ENCODE measurements at places on chromosomes 5 and 9.

GRCh38 chr9:98193336-98193944 lies 1.0 kb upstream of the CORO2A start:
- no peak for DNase-seq

- no peak for DNase-seq
Measured at GRCh38 chr5:140588311-140589070, 23.9 kb downstream of the SLC35A4 start.

DNA sequence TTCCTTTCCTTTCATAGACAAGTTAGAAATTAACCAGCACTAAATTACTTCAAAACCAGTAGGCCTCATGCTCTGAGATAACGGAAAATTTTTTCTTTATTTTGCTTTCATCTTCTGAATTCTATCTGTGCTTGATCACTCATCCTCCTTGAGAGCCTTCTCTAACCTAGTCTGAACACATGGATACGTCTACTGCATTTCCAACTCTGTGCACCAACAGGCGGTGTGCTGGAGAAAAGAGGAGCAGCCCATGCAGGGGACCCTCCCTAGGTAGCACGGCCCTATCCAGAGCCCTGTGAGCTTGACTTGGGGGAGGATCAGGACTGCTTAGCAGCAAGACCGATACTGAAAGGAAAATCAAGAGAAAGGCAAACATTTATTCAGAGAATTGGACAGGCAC lies 149.8 kb downstream of the AUH start:
- no peak for DNase-seq

GRCh38 chr9:119792242-119792641 lies 423.0 kb upstream of the BRINP1 start:
- no peak for DNase-seq

GRCh38 chr9:124208571-124208970 lies 49.2 kb upstream of the NEK6 start:
- DNase-seq, result no peak

- DNase-seq, result peak; percentile 40
Measured at GRCh38 chr9:71741926-71742648, 26.2 kb downstream of the CEMIP2 start.

GRCh38 chr5:109691996-109692395 lies 2.3 kb downstream of the MAN2A1 start:
- DNase-seq, result no peak

GRCh38 chr5:57504357-57504756 lies 21.7 kb upstream of the ACTBL2 start:
- DNase-seq, result no peak

DNA sequence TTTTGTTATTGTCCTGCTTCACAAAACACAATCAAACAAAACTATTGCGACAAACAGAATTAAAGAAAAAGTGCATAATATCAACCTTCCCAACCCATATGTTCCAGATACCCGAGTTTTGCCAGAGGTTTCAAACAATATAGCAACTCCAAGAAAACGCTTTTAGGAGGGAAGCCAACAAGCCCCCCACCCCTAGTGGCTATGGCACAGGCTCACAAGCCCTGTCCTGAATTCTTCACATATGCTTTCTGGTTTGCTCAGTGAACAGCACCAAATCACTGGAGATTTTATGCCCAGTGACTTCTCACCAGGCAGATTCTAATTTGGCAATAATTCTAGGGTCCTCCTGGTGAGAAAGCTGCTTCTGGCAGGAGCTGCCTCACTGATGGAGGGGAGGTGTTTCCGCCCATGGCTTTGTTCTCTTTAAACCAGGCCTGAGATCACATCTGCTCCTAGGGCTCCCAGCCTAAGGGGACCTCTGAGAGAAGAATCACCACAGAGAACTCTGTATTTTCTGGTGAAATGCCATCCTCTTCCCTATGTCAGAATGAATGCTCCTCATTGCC lies 1982.4 kb downstream of the EFNA5 start:
- DNase-seq, result no peak

DNA sequence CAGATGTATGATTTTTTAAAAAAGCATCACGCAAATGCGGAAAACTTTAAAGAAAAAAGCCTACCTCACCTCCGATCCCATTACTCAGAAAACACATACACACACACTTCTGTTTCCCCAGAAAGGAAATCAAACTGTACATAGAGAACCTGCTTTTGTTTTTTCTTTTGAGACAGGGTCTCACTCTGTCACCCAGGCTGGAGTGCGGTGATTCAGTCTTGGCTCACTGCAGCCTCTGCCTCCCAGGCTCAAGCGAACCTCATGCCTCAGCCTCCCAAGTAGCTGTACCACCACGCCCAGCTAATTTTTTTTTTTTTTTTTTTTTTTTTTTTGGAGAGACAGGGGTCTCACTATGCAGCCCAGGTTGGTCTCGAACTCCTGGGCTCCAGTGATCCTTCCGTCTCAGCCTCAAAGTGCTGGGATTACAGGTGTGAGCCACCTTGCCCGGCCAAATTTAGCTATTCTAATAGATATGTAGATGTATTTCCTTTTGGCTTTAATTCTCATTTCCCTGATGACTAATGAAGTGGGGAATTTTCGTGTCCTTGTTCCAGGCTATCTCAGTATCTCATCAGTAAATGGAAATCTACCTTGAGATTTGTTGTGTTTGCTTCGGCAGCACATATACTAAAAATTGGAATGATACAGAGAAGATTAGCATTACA lies 25.7 kb upstream of the EEIG1 start:
- DNase-seq, result no peak

- no peak for DNase-seq
Measured at GRCh38 chr5:119190470-119191095, 119.7 kb downstream of the DMXL1 start.

DNA sequence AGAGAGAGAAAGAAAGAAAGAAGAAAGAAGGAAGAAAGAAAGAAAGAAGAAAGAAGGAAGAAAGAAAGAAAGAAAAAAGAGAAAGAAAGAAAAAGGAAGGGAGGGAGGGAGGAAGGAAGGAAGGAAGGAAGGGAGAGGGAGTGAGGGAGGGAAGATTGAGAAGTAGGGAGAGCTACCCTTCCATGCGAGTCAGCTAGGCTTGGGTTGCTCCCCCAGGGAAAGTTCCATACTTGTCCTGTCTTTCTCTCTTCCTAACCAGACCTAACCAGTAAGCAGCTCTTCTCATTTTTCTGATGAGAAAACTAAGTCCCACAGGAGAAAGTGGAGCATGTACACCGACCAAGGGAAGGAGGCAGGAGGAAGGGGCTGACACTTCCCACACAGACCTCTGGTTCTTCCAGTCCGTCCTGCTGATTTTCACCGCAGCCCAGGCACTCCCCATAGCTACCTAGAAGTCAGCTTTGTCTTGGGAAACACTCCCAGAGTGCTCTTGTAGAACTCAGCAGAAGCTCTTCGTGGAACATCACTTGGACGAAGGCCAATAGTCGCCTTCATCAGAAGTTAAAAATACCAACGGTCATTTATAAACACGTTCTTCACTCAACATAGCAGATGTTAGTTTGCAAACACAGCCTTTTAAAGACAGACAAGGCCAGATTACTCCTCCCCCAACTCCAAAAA lies 29.0 kb upstream of the ENTREP1 start:
- DNase-seq, result peak; percentile 12

GRCh38 chr5:117249086-117249815 lies 674.6 kb upstream of the SEMA6A start:
- no peak for DNase-seq

- no peak for DNase-seq
Measured at GRCh38 chr5:40210694-40211093, 469.0 kb upstream of the PTGER4 start.

GRCh38 chr5:12854386-12854785 lies 950.1 kb upstream of the CTNND2 start:
- no peak for DNase-seq

- no peak for DNase-seq
Measured at GRCh38 chr5:163190283-163190682, 247.1 kb upstream of the CCNG1 start.

DNA sequence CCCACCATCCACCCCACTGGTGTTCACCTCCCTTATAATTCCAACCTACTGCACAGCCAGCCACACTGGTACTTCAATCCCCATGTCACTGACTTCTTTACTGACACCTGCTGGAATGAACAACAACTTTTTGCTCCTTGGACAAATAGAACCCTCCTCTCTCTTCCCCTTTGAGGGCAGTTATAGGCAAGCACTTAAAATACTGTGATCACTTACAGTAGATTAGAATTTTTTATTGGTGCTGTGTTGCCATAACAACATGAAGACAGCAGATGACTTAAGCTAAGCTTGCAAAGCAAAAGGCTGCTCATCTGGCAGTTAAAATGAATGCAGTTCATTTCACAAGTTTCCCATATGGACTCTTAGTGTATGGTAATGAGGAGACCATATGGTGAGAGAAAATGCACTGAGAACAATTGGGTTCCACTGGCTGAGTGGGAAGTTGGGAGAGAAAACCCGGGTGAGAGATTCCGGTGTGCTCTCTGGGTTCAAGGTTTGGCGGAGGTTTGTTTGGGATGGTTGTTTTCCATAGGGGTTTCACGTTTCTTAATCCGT lies 374.3 kb downstream of the EBF1 start:
- no peak for DNase-seq

DNA sequence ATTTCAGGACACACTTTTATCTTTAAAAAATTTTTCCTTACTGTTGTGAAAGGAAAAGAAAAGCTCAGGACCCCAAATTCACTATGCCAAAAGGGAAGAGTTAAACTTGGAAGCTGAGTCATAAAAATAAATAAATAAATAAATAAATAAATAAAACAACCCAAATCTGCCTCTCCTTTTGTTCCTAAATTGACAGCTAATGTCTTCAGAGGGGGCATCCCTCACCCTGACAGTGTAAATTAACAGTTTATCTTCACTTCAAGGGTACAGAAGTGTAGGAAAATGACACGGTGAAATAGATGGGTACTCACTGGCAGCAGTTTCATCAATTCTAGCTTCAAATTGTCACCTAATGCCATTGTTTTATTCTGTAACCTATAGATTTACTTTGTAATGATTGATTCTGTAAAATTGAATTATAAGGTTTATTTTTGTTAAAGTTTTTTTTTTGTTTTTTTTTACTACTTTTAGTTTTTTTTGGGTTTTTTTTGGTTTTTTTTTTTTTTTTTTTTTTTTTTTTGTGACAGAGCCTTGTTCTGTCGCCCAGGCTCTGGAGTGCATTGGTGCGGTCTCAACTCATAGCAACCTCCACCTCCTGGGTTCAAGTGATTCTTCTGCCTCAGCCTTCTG lies 18.5 kb upstream of the ANXA1 start:
- no peak for DNase-seq

- DNase-seq, result no peak
Measured at GRCh38 chr9:98185611-98186171, 6.7 kb downstream of the CORO2A start.

DNA sequence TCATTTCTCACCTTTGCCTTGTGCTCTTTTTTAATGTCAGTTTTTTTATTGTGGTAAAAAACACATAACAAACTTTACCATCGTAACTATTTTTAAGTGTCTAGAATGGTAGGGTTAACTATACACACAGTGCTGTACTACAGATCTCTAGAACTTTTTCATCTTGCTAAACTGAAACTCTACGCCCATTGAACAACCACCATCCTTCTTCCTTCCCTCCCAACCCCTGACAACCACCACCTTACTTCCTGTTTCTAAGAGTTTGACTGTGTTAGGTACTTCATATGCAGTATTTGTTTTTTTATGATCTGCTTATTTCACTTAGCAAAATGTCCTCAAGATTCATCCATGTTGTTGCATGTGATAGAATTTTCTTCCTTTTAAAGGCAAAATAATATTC lies 54.9 kb downstream of the PSAT1 start:
- DNase-seq, result no peak

DNA sequence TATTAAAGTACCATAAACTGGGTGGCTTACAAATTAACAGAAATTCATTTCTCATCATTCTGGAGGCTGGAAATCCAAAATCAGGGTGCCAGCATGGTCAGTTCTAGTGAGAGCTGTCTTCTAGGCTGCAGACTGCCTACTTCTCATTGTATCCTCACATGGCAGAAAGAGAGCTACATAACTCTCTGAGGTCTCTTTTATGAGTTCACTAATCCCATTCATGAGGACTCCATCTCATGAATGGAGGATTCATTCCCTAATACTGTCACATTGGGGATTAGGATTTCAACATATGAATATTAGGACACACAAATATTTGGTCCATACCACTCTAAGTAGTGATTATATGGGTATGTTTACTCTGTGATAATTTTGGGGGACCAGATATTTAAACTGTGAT lies 84.0 kb downstream of the ERP44 start:
- DNase-seq, result no peak

- DNase-seq, result no peak
Measured at GRCh38 chr9:115941561-115942315, 211.9 kb upstream of the PAPPA start.

- no peak for DNase-seq
Measured at GRCh38 chr9:85742597-85742936, 813 bp upstream of the AGTPBP1 start.

DNA sequence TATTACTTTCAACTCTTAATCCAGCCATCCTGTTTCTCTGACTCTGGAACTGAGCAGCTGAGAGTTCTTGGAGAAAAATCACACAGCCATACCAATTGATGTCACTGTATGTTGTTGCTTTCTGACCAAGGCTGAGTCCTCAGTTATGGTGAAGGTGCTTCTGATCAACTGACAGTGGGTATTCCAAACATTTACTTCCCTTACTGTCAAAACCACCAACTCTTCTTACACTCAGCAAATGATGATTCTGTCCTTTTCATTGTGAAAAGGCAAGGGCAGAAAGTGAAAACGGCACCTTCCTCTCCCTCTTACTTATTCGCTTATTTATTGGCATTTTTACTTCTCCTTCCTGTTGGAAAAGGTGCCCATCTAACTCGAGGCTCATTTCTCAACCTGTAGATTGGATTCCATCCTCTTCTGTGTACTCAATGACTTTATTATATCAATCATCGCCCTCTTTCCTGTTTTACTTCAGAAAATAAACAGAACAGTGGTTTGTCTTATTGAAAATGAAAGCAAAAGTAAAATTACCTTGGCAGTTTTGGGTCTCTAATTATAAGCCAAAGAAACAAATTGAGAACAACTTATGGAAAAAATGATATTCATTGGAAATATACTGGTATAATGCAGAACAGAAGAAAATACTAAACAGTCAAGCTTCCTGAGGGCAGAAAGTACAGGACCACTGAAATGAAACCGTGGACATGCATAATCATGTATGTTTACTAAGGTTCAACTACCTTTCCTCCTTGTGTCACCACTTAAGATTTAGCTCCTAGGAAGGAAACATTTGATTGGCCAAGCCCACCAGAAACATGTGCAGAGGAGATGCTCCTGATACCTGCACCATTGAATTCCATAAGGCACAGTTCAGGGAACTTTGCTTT lies 104.5 kb upstream of the CHD1 start:
- DNase-seq, result no peak

DNA sequence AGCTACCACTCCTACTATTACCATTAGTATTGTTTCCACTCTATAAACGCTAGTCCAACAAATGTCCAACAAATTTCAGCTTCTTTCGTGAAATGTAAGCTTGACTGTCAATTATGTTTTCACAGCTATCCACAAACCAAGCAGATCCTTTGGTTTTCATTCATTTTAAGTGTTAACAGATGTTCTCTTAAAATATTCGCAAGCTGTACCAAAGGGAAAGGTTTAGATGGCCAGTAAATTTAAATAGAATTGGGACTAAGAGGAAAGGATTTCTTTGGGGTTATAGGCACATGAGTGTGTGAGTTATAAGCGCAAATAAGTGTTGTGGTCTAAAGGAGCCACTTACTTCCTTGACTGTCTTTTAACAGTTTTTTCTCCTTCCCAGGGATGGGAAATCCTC lies 136.8 kb upstream of the ADRA1B start:
- no peak for DNase-seq

- DNase-seq, result no peak
Measured at GRCh38 chr5:89946916-89947315, 462.6 kb downstream of the CETN3 start.

- no peak for DNase-seq
Measured at GRCh38 chr5:112706446-112707016, 31.2 kb upstream of the APC start.

- DNase-seq, result peak; percentile 82
Measured at GRCh38 chr9:84261070-84261746, 79.3 kb downstream of the SLC28A3 start.
